Activated CD4-positive, alpha-beta T cell treated with anti-CD3 and anti-CD28 coated beads, Interleukin-2, amount 10 ng/mL, durations not matched to agents 7 days and 5 days (primary cell): ENCODE measurements at places on chromosomes 11 and 22.

DNA sequence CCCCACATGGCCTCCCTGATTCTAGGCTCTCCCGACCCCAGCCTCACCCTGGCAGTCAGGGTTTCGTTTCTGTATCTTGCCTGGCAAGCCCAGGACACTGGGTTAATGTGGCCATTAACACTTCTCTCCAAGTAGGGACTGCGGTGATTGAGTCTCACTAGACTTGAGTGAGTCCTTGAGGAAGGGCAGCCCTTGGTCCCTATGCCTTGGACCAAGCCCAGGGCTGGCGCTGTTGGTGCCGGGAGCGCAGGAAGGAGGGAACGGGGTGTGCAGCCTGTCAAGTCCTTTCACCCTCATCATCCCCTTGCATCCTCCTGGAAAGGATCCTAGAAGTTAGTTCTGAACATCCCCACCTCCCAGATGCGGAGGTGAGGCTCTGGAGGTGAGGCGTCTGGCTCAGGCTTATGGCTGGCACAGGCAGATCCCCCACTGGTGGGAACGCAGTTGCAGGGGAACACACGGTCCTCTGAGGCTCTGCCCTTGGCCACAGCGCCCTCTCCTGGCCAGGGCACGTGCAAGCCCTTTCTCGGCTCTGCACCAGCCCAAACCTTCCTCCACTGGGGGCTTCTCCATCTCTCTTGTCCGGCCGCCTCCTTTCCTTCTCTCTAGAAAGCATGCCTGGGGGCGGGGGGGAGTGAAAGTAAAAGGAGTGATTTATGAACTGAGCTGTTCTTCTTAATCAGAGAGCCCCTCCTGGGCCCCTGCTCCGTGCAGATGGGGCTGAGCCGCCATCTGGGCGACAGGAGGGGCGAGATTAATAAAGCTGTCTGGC is 56.7 kb downstream of the TP53I11 start:
- peak; percentile 43 for DNase-seq

DNA sequence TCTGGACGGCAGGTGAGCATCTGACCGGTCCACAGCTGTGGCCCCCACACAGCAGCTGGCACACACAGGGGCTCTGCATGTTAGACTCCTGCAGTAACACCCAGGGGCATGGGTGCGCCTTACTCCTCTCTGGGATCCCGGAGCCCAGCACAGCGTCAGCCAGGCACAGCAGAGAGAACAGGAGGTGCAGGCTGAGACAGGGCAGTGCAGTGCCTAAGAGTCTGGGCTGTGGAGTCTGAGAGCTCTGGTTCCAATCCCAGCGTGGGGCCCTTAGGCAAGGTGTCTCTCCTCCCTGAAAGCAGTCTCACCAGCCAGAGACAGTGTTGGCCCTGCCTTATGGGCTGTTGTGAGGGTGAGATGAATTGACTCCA is 2.3 kb downstream of the NUDT8 start:
- no peak for DNase-seq

DNA sequence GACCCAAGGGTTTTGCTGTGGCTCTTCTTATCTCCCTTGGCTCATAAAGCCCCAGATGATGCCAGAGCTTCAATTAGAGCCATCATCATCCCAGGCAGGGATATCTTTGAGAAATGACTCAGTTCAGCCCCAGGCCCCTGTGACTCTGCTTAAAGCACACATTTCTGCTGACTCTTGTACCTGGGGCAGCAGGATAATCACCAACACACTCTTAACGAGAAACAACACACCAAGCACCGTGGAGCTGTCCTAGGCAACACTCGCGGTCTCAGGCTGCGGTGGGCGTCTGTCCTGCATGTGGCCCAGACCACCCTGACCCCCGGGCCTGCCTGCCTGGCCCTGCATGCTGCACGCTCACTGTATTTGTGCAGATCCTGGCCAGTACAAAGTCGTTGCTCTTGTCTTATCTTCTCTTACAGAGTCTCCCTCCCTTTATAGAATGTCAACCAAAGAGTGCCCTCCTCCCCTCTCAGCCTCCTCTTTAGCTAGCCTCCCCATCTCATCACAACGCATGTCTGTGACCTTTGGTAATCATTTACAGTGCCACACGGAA is 114.2 kb upstream of the PARVA start:
- DNase-seq: no peak

GRCh38 chr22:27215871-27216270 is 558.5 kb downstream of the MIAT start:
- no peak for DNase-seq

DNA sequence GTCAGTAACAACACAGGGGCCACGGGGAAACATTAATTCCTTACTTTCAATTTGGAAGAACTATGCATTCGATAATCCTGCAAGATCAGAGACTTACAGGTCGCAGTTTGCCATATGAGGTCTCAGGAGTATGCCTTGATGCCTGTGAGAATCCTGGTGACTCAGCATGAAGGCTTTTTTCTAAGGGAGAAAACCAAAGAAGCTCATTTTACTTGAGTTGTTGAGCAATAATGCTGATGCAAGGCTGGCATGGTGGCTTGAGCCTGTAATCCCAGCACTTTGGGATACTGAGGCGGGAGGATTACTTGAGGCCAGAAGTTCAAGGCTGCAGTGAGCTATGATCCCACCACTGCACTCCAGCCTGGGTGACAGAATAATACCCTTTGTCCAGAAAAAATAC is 26.6 kb downstream of the ATG16L2 start:
- DNase-seq: no peak

DNA sequence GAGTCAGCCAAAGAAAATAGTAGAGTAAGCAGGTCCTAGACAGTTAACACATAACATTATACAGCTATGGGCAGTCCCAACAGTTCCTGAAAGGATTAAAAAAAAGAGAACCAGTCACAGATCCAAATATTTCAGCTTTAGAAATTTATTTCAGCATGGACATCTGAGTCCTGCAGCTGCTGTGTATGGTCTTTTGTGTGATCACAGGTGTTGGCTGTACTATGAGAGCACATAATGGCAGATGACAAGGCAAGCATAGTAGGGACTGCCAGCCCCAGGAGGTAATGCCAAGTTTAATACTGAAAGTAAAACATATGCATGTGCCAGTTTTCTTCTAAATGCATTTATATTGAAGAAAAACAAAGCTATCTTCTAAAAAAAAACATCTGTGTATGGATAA is 158.1 kb downstream of the GRIA4 start:
- DNase-seq: no peak

DNA sequence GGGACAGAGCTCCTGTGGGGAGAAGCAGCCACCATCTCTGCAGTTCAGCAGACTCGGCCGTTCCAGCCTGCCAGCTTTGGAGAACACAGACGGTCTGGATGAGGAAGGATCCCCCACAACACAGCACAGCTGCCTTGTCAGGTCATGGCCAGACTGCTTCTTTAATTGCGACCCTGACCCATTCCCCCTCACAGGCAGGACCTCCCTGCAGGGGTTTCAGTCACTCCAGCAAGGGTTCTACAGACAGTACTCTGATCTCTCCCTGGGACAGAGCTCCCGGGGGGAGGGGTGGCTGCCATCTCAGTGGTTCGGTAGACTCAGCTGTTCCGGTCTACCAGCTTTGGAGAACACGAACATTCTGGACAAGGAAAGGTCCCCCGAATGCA is 173.5 kb downstream of the TTC28 start:
- DNase-seq: no peak

- no peak for DNase-seq
These were observed 7.5 kb upstream of the KCNJ11 start for GRCh38 chr11:17395978-17396377.
